ENCODE measurements at places on chromosomes 3 and 15. TPM values are rescaled to one million over a fixed set of nuclear protein-coding genes. Genes with fewer than 3 reads are reported as not detected.

The TIMP4 gene
- polyA plus RNA-seq: 0.43 TPM

The SH2D7 gene
- polyA plus RNA-seq: not detected

The ASB14 gene
- not detected for polyA plus RNA-seq

The PLIN1 gene
- 0.61 TPM for polyA plus RNA-seq

The CYP8B1 gene
- polyA plus RNA-seq: not detected

The DNASE1L3 gene
- polyA plus RNA-seq: 52.1 TPM

The ACAN gene
- 0.42 TPM for polyA plus RNA-seq

The SLC7A14 gene
- not detected for polyA plus RNA-seq

The LMCD1 gene
- 33.2 TPM for polyA plus RNA-seq

The IGSF11 gene
- polyA plus RNA-seq: 0.05 TPM

The TBC1D23 gene
- polyA plus RNA-seq: 18.7 TPM

The DCLK3 gene
- not detected for polyA plus RNA-seq

The CFAP92 gene
- 0.63 TPM for polyA plus RNA-seq

The DPPA2 gene
- polyA plus RNA-seq: not detected

The SMAD6 gene
- 3.5 TPM for polyA plus RNA-seq

The DUOXA1 gene
- 0.04 TPM for polyA plus RNA-seq

The TRH gene
- not detected for polyA plus RNA-seq

The FAM3D gene
- polyA plus RNA-seq: 0.42 TPM

The PLA2G4F gene
- 0.03 TPM for polyA plus RNA-seq

The ZBTB20 gene
- 2.6 TPM for polyA plus RNA-seq

The HDGFL3 gene
- polyA plus RNA-seq: 5.0 TPM

The MYO5C gene
- 2.2 TPM for polyA plus RNA-seq

The GNAT1 gene
- polyA plus RNA-seq: not detected

The SLC28A2 gene
- polyA plus RNA-seq: not detected

The SERP1 gene
- 104 TPM for polyA plus RNA-seq

The FAM43A gene
- 18.6 TPM for polyA plus RNA-seq

The CADPS gene
- 0.38 TPM for polyA plus RNA-seq

The PLSCR5 gene
- not detected for polyA plus RNA-seq

The MST1 gene
- 65.8 TPM for polyA plus RNA-seq

The ATP13A4 gene
- 0.76 TPM for polyA plus RNA-seq
